ENCODE measurements at places on chromosomes 4 and X.

DNA sequence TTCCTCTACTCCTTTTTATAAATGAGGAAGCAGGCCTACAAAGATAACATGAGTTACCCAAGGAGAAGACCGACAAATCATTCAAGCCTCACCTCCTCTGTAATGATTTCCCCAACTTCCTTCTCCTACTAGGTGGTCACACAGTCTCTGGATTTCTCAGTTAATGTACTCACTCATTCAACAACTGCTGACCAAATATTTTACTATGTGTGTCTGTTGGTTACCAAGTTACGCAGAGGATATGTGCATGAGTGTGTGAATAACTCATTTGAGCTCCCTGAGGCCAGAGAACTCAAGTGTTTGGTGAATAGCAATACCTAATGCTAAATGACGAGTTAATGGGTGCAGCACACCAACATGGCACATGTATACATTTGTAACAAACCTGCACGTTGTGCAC lies 10.4 kb downstream of the CASK start:
- DNase-seq: no peak

GRCh38 chrX:38260231-38260630 lies 39.6 kb upstream of the SRPX start:
- no peak for DNase-seq

DNA sequence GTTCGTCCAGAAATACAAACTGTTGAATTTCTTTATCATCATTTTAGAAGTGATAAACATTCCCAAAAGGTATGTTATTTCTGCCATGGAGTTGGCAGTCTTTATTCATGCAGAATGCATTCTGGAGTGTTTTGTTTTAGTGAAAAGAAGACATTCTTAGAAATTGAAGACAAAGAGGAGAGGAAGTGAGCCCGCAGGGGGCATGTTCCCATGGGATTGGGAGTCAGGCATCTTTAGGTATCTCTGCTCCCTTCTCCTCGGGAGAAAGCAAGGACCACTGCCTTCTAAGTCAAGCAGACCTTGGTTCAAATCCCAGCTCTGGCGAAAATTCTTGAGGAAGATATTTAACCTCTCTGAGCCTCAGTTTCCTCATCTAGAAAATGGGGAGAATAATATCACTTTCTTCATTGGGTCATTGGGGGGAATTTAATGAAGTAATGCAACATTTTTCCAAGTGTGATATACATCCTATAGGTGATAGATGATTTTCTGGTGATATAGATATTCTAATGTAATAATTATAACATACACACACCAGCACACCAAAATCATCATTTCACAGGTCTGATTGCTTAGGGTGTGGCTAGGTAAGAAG lies 26.5 kb upstream of the CHRNA9 start:
- no peak for DNase-seq

GRCh38 chr4:167210166-167210565 lies 24.1 kb downstream of the SPOCK3 start:
- DNase-seq: no peak

- no peak for DNase-seq
Observed at GRCh38 chrX:44042751-44043150, 69.6 kb upstream of the NDP start.

- no peak for DNase-seq
Observed at GRCh38 chr4:76232681-76233080, 18.8 kb upstream of the FAM47E start.

DNA sequence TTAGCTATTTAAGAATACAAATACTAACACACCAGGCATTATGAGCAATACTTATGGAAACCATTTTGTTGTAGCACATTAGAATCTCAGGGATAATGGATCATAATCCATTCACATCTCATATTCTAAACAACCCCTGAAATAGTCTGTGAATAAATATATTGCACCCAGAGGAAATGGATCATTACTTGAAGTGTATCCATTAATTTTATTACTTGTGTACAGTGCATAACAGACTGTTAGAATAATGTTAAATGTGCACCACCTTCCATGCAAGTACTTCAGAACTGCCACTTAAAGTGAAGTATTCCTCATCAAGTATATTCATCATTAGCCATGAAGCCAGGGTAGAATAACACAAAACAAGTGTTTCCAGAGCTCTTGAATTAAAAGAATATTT lies 715.5 kb downstream of the DMD start:
- no peak for DNase-seq

DNA sequence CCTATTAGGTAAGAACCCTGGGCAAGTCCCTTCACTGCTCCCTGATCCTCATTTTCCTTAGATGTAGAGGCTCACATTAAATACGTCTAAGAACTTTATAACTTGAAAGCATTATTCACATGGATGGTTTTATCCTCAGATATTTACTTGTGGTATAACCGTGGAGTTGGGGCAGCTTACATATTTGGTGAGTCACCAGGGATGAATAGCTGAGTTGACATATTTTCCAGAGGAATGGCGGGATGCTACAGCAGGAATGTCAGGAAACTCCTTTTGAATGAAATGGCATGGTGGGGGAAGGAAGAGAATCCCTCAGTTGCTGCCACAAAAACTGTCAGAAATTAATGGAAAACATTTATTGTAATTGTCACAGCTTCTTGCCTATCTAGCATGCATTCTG lies 165.3 kb upstream of the RPS6KA3 start:
- DNase-seq: no peak

- DNase-seq: no peak
Observed at GRCh38 chr4:54513204-54513603, 144.6 kb upstream of the KIT start.
